GM12878 (cell line): ENCODE measurements at places on chromosomes 7 and 10. TPM values are rescaled to one million over a fixed set of nuclear protein-coding genes. Genes with fewer than 3 reads are reported as not detected.

The PRF1 gene
- 1.5 and 1.8 TPM in 2 replicates for total RNA-seq

The PDZD7 gene
- not detected in 2 replicates for total RNA-seq

The NOS3 gene
- 0.32 and 0.92 TPM in 2 replicates for total RNA-seq

The ELOVL3 gene
- total RNA-seq: not detected in 2 replicates

The TAS2R3 gene
- 0.21 and 0.24 TPM in 2 replicates for total RNA-seq

The PTN gene
- total RNA-seq: 0.16 TPM in 1 of 2 replicates, not detected in the other

The ACTL6B gene
- total RNA-seq: not detected in 2 replicates

The ZFYVE27 gene
- 23.7 and 25.3 TPM in 2 replicates for total RNA-seq

The TMEM176A gene
- total RNA-seq: not detected in 2 replicates

The PRKCQ gene
- total RNA-seq: 0.93 and 0.97 TPM in 2 replicates

The CPA4 gene
- 0.18 and 0.37 TPM in 2 replicates for total RNA-seq

GRCh38 chr7:138258197-138258559 is 181.9 kb downstream of the AKR1D1 start:
- no peak for DNase-seq

- DNase-seq: peak; percentile 63
Observed at GRCh38 chr10:110918269-110918642, 724 bp downstream of the BBIP1 start.

GRCh38 chr10:52668024-52668423 is 104.6 kb downstream of the MBL2 start:
- DNase-seq: no peak

DNA sequence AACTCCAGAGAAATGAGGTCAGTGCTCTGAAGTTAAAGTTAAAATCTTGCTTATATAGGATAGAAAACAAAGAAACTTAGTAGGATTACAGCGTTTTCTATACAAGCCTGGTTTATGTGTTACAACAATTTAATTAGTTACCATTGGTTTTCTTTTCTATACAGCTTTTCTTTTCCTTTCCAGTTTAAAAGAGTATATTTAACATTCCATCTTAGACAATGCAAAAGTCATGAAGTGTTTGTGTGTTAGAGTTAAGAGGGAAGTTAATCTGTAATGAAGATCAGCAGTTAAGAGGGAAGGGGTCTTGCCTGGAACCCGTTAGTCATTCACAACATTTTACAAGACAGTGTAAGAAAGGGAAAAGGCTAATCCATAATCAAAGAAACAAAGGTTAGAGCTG is 338.3 kb downstream of the OTUD1 start:
- no peak for DNase-seq

GRCh38 chr10:132593389-132593788 is 55.8 kb downstream of the INPP5A start:
- peak; percentile 62 for DNase-seq

DNA sequence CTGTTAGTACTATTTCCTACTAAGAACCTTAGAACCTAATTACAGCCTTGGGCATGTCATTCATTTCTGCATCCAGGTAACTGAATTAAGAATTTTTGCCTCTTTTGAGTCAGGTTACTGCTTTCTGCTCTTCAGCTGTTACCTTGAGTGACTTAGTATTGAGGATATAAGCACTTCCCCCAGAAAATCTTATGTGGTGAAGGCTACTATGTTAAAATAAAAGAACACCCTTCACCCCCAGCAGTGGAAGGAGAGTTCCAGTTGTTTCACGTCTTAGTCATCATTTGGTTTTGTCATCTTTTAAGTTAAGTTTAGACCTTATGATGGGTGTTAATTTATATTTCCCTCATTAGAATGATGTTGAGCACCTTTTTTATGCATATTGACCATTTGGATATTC is 82.8 kb downstream of the GLCCI1 start:
- DNase-seq: no peak

- DNase-seq: no peak
Observed at GRCh38 chr10:13206091-13206490, 28.1 kb downstream of the UCMA start.

GRCh38 chr10:10233229-10233628 is 784.4 kb upstream of the CELF2 start:
- DNase-seq: no peak

GRCh38 chr10:99708428-99709012 is 23.4 kb downstream of the COX15 start:
- no peak for DNase-seq

DNA sequence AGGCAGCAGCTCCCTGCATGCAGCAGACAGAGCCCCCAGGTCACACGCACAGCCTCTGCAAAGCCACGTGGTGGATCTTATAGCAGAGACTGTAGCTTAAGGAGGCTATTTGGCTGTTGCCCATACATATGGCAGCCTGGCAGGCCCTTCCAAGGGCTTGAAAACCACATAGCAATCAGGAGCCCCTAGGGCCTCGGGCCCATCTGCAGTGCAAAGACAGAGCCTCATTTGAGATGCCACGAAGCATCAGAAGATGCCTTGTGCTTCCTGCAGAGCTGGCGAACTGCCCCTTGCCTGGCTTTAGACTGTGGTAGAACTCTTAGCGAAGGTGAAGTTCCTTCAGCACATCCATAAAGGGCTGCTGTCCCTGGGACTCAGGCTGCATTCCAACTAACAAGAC is 309.9 kb downstream of the GRID1 start:
- DNase-seq: no peak

DNA sequence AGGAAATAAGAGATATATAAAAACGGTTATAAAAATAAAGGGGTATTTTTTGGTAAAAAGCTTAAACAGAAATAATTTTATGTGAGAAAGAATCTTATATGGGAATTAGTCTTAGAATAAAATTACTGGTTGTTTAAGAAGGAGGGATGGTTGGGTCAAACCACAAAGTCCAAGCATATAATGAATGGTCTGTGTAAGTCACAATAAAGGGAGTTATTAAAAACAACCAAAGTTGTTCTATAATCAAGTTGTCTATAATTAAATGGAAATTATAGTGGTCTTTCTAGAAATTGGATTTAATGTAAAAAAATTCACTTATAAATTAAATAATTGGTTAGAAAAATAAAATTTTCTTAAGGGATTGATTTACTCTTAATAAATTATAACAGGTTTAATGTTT is 304.8 kb downstream of the POM121L12 start:
- no peak for DNase-seq

DNA sequence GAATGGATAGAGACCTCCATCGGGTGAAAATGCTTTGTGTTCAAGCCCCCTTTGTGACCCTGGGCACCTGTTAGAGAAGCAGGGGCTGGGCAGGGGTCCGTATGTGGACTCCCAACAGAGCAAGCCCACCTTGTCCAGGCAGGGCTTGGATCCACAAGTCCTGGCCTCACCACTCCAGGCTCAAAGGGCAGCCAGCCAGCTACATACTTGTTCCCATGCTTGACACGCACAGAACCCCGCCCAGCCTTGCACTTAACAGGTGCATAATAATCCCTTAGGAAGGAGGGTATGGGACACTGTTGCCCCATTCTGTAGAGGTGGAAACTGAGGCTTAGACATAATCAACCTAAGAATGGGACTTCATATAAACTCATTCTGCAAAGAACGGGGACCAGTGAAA is 160.6 kb downstream of the PRKAG2 start:
- no peak for DNase-seq

DNA sequence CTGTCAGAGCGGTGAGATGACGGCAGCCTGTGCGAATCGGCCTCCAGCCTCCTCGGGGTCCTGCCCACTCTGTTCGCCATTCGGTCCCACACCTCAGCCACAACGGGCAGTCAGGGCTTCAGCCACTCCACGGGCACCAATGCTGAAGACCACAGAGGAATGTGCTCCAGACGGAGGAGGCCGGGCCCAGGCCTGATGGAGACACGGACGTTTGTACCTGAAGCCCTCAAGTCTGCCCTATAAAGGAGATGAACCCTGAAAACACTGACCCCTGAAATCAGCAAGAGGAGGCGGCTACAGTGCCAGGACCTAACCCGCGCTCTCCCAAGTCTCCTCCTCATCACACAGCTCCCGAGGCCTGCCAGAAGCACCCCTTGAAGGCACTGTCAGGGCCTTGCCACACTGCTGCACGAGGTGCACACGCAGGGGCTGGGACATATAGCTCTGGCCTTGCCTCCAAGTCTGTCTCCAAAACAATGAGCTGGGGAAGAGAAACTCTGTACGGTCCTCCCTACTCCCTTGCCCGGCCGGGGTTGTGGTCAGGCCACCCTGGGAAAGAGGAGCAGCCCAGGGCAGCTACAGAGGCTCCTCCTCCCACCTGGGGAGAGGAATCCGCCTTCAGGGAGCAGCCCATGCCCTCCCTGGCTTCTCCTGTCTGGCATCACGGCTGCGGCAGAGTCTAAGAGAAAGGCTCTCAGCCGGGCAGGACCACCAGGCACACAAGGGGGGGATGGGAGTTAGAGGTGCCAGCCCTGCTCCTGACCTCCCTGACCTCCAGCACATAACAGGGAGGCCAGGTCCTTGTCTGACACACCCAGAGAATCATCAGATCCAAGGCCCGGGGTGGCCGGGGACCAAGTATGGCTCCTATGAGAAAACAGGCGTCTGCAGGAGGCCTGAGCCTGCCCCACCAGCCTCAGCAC is 310.1 kb downstream of the PTPRN2 start:
- DNase-seq: no peak

DNA sequence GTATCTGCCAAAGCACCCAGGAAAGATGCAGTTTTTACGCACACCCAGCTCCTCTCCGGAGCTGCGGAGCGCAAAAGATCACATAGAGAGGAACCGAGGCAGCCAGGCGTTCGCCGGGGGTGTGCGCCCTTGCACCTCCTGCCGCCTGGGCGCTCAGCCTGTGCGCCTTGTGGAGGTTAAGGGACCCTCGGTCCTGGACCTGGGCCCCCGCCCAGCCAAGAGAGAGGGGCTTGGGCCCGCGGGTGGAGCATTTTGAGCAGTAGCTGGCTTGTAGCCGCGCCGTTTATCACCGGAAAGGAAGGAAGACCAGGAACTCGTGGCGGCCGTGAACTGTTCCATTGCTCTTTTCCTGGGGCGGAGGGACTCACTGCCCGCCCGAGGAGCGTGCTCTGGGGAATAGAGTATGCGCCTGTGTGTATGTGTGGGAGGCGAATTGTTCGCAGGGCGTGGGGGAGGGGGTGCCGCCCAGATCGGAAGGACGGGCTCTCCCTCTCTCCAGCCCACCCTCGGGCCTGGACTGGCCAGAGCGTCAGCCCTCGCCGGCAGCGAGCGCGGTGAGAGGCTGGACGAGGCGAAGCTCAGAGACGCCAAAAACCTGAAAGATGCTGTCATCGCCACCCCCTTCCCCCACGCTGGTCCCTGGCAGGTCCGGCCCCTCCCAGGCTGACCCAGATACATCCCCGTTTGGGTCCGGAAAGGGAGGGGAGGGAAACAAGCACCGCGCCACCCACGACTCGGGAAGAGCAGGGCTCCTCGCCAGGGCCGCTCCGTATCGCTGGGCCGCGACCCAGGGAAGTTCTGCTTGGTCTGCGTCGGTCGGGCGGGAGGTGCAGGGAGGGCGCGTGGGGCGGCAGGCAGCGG is 1.2 kb upstream of the WNT2 start:
- DNase-seq: no peak

- DNase-seq: no peak
Observed at GRCh38 chr7:157966490-157966889, 621.1 kb downstream of the PTPRN2 start.

GRCh38 chr10:22029445-22030236 is 26.1 kb upstream of the DNAJC1 start:
- no peak for DNase-seq

GRCh38 chr10:113015201-113015600 is 65.2 kb downstream of the TCF7L2 start:
- no peak for DNase-seq

GRCh38 chr7:113936982-113937381 is 18.2 kb upstream of the PPP1R3A start:
- DNase-seq: no peak

DNA sequence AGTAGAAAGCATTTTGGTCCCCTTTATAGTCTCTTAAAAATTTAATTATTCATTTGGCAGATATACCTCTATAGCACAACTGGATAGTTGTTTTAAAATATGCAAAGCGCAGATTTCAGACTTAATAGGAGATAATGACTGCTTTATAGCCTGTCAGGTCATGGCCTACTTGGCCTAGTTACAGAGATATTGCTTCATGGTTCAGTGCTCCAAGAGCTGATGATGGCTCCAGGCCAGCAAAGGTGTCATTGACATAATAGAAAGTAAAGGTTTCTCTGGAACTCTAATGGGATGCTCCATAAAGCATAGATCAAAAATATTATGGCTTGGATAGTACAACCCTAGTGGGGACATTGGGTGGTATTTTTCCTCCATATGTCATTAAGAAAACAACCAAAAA is 285.7 kb downstream of the NXPH1 start:
- no peak for DNase-seq

DNA sequence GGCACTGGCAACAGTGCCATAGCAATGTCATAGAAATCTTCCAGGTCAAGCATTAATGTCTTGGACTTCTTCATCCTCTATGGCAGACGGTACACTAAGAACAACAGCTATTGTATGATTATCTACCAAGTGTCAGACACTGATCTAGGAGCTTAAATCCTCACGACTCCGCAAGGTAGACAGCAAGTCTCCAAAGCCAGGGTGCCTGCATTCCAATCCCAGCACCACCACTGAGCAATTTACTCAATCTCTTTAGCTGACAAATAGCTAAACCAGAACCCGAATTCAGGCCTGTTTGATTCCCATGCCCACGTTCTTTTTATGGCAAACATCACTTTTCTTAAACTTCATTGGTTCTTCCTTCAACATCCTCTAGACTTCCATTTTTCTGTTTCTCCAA is 31.8 kb downstream of the DNMBP start:
- DNase-seq: no peak

- DNase-seq: no peak
Observed at GRCh38 chr7:84073186-84073875, 121.3 kb downstream of the SEMA3A start.

DNA sequence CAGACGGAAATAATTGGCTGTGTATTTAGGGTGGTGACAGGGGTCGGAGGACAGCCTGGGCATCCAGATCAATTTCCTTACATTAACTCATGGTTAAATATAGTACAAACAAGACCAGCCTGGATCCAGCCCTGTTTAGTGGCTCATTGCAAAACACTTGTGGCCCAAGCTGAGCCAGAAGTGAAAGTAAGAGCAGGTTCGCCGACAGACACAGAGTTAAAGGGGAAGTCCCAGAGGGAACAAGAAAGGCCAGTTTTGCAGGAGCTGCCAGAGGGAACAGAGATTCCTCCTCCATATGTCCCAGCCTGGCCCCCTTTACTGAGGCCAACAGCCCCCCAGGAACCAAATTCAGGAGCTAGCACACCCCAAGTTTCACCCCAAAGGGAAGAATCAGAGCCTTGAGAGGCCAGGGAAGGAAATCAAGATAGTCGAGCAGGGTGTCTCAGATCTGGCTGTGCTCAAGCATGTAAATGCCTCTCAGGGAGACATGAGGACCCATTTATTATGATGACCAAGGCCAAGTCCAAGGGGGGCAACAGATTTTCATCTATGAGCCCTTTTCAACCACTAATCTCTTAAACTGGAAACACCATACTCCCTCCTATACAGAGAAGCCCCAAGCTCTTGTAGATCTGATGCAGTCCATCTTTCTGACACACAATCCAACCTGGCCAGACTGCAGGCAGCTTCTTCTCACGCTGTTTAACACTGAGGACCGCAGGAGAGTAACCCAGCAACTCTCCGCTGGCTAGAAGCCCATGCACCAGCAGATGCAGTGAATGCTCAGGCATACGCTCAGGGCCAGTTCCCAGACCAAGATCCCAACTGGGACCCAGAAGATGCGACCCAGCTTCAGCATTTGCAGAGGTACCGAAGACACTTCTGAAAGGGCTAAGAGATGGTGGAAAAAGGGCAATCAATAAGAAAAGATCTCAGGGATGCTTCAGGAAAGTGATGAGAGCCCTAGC is 15.9 kb upstream of the ADCK2 start:
- DNase-seq: no peak
